AG08396 (cell line): ENCODE measurements at places on chromosomes 7 and 10.

DNA sequence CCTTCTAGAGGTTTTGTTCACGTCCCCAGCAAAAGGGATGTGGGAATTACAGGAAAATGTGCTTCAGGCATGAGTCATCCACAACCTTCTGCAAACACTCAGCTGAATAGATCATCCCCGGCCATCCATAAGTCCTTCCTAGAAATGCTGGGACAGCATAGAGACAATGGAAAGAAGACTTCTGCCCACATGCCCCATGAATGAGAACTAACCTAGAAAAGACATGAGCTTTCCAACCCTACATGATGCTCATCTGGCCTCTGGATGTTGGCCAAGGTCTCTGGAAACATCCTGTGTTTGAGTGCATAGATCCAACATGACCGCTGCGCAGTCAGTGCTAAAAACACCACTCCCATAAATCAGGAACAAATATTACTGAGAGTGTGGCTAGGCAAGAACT is 277.5 kb downstream of the PLXNA4 start:
- peak; percentile 57 for DNase-seq

GRCh38 chr7:28481091-28481926 is 69.0 kb downstream of the CREB5 start:
- DNase-seq: no peak

DNA sequence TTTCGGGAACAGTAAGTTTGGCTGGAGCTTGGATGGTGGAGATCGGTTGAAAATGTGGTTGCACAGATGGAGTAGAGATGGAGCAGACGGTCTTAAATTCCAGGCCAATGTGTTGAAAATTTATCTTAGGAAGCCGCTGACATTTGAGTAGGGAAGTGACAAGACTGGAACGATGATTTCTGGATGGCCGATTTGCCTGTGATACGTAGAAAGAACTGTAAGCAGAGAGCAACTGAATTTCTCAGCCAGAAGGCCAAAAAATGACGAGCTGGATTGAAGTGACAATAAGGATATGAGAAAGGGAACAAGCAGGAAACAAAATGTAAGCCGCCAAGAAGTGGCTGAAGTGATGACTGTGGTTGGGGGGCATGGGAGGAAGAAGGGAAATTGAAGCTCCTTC is 687 bp upstream of the ARMC3 start:
- DNase-seq: no peak

- peak; percentile 22 for DNase-seq
Observed at GRCh38 chr10:29517352-29517923, 117.3 kb downstream of the SVIL start.

DNA sequence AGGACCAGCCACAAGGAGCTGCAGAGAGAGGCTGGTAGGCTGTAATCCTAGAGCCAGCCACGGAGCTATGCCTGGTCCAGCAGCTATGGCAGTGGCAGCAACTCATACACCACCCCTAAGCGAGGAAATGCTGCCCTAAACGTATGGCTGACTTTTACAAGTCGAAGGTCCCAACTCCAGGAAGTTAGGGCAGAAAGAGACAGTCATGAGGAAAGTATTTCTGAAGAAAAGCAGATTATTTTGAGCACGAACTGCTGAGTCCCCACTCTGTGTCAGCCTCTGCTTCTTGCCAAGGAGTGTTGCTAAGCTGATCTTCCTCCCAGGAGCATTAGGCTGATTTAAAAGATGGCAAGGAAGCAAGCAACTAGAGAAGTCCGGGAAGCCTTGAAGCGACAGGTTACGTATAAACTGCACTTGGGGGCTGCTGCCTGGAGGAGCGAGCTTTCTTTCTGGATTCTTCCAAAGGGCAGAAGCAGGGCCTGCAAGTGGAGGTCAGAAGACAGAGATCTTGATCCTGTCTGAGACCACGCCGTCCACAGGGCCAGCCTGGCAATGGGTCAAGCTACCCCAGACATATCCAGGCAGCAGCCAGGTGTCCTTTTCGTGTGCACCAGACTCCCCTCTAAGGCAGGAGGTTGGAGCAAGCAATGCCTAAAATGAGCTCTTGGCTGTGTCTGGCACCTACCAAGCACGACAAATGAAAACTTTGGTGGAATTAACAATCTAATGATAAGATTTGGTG is 39.4 kb downstream of the PLXNA4 start:
- peak; percentile 37 for DNase-seq

DNA sequence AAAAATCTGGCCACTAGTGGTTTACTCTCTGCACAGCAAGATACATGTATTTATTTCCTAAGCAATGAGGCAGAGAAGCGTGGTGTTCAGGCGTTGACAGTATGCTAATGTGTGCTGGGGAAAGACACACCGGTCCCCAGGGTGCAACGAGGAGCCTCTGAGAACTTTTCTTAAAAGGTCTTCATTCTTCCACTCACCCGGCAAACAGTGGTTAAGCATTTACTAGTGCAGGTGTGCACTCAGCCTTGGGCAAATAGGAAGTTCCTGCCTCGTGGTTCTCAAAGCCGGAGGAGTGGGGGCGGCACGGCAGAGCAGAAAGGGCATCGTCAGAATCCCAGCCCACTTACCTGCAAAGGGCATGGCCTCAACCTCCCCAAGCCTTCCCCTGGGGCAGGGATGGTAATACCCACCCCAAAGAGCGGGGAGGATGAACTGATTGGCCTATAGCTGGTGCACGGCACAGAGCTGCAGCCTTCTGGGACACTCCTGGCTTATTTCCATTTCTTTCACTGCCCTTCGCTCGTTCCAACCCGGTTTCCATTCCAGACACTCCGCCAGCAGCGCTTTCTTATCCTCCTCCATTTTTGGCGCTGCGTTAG is 184.3 kb upstream of the CTBP2 start:
- no peak for DNase-seq
